ENCODE measurements at places on chromosomes 4 and X.

GRCh38 chr4:7311205-7311604 lies 118.9 kb downstream of the SORCS2 start:
- no peak for DNase-seq

DNA sequence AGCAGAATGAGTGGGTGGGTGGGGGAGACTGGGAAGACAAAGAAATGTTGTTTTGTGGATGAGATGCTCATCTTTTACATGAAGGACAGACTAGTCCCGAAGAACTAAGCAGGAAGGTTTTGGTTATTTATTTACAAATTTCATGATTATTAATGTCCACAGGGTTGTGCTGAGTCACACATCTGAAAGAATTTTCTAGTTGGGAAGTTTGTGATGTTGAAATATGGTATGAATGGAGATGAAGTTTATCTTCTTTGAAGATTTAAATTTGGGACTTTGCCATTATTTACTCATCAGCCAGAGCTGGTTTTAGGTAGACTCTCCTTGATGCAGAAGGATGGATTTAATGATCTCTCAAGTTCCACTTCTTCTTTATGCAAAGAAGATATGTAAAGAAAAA lies 75.5 kb downstream of the MOSPD2 start:
- no peak for DNase-seq

GRCh38 chr4:40661803-40662202 lies 32.1 kb upstream of the RBM47 start:
- DNase-seq, result no peak

DNA sequence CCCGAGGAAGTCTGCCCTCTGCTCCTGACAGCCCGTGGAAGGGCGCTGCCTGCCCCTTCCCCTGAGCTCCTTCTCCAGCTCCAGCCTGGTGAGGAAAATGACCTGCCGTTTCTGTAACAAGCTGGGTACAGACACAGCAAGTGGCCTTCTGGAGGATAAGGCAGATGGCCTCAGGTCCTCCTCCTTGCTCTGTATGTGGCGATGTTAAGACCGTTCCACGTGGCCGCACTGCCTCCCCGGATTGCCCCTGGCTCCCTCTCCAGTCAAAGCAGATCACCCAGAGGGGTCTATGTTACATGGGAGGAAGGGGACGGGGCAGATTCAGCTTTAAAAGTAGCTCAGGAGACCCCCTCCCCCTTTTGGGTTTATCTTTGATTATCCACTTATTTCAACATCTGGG lies 80.3 kb upstream of the GATB start:
- DNase-seq, result no peak

GRCh38 chr4:154660052-154660451 lies 47.6 kb upstream of the FGG start:
- DNase-seq, result no peak

DNA sequence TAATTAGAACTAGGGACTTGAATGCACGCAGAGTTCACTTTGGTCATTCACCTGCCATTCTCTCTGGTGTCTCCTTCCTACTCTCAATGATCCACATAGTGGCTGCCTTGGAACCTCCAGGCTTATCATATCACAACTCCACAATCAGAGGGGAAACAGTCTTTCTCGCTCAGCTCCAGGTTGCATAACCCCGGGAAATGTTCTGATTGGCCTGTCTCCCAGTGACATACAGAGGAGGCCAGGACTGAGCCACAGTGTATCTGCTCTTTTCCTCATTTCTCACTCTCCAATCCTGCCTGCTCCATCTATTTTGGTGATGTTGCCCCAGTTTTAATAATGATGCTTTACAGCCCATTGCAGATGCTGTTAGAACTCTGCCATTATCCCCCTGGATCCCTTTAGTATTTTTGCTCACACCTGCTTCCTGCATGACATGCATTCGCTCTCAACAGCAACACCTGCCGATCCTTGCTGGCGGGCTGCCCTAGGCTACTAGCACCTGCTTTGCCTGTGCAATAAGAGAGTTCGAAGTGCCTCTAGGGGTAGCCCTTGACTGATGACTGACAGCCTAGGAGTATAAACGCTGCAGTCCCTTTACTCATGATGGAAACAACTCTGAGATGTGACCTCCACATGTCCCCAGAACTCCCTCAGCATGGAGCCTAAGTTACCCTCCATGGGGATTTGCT lies 211.3 kb upstream of the RPS6KA3 start:
- DNase-seq, result no peak

GRCh38 chr4:112515198-112516065 lies 548 bp downstream of the NEUROG2 start:
- peak; percentile 49 for DNase-seq

DNA sequence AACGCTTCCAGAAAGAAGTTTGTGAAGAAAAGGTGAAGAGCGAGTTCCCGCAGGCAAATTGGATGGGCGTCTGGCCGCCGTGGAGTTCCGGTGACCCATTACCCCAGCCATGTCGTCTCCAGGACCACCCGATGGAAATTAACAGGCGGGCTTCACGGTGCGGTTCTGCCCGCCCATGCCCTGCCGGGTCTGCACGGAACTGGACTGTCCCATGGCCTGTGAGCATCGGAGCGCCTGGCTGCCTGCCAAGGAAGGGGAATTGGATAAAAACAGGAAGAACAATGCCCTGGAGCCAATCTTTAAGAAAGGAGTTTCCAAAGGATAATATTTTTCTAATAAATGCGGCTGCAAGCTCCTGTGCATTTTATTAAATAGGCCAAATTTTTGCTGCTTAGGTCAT lies 319.8 kb upstream of the SLC7A11 start:
- DNase-seq, result no peak

GRCh38 chr4:142036795-142037583 lies 400.6 kb downstream of the IL15 start:
- no peak for DNase-seq

- DNase-seq, result no peak
These were observed 98.4 kb upstream of the TENM3 start for GRCh38 chr4:182144626-182145333.

DNA sequence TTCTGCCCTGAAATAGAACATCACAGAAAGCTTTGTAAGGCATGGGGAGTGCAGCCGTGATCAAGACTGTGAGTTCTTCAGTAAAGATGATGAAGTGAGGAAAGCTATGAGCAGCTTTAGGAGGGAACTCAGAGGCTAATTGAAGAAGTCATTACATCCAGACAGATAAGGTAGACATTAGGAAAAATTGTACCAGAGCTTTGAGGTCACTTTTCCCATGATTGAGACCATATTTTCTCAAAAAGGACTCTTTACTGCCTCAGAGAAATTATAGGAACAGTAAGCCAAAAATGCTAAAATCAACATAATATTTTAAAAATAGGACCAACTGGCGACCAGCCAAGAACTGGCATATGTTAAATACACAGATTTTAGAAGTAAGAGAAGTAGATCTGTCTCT lies 11.2 kb downstream of the CHST7 start:
- DNase-seq, result no peak

- DNase-seq, result no peak
These were observed 13.8 kb downstream of the FAM53A start for GRCh38 chr4:1670279-1670678.

DNA sequence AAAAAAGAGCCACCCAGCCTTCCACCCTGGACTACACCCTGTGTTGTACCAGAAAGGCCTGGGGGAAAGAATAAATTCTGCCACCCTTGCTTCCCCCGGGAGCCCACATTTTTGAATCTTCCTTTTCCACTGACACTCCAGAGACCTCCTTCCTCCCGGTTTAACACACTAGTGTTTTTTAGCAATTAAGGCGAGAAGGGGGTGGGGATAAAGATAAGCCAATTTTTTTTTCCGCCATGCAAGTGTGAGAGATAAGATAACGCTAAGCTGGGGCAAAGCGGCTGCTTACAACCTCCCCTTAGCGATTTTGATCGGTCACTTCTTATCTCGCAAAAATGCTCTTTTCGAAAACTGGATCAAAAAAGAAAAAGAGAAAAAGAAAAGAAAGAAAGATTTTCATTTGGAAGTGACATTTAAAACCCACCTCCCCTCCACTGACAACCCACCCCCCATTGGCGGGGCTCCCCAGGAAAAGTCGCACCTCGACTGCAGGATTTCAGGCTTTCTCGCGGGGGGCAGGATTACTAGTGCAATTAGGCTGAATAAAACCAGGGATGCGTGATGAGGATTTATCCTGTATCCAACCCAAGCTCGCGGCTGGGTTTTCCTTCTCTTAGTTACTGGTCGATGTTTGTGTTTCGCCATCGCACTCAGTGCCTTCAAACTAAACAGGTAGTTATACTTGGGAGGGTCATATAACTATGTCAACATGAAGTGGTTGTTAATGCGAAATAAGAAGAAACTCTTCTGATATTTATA lies 6.0 kb upstream of the BCOR start:
- no peak for DNase-seq

GRCh38 chr4:116726523-116726922 lies 358.9 kb downstream of the TRAM1L1 start:
- no peak for DNase-seq

DNA sequence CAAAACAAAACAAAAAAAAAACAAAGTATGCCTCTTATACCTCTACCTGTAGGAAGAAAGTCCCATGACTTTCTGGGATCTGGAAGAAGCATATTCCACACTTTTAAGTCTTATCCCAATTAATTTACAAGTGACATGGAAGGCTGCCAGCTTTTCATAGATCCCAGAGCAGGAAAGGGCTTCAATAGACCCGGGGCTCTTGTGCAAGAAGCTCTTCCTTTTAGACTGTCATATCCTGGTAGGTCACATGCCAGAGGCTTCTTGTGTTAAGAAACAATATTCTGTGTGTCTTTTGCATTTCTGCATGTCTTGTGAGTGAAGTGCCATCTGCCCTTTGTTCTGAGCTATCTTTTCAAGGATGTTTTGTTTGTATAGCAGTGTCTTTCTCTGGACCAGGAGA lies 84.4 kb upstream of the PHOX2B start:
- DNase-seq, result no peak

DNA sequence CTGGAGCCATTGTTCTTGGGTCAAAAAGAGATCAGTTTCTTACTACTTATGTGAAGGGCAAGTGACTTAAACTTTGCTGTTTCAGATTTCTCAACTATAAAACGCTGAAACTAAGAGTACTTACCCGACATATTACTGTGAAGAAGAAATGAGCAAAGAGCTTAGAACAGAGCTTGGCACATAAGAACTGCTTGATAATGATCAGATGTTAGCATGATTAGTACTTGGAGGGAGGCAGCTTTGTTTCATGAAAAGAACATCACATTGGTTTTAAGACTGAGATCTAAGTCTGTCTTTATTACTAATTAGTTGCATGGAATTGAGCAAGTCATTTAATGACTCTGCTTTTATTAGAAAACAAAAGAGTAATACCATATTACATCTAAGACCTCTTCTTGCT lies 169.1 kb downstream of the ARHGAP24 start:
- no peak for DNase-seq

DNA sequence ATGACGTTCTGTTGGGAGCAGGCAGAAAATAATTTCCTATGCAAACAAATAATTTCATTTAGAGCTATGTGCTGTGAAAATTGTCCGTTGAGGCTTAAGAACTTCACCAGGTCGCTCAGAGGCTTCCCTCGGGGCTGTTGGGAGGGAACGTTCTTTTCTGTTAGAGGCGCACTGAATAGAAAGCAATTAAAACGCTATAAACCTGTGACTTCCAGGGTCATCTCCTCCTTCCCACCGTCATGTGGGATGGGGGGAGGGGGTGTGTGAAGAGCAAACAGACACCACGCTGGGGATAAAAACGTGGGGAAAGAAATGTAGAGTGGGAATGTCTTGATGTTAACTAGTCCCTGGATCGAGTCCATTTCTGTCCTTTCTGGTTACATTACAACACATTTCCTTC lies 35.2 kb upstream of the ZNF518B start:
- no peak for DNase-seq

- DNase-seq, result no peak
These were observed 373.3 kb downstream of the IDS start for GRCh38 chrX:149131774-149132173.

- no peak for DNase-seq
These were observed 671 bp downstream of the SLC7A11 start for GRCh38 chr4:138241281-138242075.

GRCh38 chr4:60743654-60744053 lies 456.5 kb upstream of the ADGRL3 start:
- DNase-seq, result no peak

DNA sequence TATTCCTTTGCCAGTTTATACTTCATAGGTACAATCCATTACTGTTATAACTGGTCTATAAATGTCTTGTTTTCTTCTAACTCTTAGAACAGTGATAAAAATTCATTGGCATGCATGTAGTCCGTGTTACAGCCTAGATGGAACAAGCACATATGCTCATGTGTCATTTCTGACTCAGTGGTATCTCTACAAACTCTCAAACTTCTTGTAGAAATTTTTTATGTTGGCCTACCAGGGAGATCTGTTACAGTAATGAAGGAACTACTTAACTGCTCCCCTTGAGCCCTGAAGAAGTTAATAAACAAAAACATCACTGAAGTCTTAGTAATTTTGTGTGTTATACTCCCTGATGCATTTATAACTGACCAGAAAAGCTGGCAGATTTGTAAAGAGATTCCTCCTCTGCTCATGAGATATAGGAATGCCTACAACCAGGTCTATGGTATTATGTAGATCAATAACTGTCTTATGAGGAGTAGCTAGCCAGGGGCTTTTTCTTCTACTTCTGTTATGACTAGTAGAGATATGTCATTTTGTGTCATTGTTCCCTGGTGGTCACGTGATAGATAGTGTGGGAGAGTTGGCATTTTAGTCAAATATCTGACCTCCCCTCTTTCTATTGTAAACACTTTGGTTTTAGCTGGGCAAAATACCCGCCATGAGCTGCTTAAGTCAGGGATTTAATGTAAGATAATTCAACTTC lies 53.7 kb upstream of the FAAH2 start:
- DNase-seq, result no peak

DNA sequence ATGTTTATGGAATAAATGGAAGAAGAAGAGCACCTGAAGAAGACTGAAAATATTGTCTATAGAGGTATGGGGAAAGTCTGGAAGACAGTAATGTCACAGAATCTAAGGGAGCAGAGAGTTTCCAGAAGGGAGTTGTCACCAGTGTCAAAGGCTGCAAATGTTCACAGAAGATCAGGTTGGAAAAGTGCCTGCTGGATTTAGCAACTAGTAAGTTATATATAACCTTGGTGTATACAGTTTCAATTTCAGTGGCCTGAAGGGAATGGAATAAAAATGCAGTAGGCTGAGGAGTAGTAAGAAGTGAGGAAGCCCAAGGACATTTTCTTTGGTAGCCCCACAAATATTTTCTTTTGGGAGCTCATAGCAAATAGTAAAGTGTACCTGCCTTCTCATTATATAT lies 107.2 kb downstream of the SATL1 start:
- no peak for DNase-seq

DNA sequence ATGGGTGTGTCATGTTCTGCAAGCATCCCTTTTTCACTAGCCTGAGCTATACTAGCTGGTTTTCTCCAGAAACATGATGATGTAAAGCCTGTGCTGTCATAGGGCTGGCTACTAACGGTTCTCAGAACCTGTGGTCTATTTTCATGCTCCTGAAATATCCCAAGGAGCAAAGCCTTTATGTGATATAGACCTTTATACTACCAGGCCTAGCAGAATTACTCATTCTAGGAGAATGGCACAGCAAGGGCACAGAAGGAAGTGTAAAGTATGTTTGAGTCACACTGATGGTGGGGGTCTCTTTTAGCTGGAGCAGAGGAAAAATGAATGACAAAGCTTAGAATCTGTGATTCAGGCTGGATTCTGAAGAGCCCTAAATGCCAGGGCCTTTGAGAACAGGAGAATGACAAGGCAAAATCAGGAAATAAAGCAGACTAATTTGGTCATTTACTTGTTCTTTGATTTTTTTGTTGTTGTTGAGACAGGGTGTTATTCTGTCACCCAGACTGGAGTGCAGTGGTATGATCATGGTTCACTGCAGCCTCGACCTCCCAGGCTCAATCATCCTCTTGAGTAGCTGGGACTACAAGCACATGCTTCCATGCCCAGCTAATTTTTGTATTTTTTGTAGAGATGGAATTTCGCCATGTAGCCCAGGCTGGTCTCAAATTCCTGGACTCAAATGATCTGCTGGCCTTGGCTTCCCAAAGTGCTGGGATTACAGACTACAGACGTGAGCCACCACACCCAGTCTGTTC lies 11.8 kb downstream of the TCEAL1 start:
- no peak for DNase-seq

Data from CD4-positive, alpha-beta T cell treated with Interferon alpha-2 for 1 hour (primary cell).